ENCODE measurements at places on chromosomes 1 and 21.

DNA sequence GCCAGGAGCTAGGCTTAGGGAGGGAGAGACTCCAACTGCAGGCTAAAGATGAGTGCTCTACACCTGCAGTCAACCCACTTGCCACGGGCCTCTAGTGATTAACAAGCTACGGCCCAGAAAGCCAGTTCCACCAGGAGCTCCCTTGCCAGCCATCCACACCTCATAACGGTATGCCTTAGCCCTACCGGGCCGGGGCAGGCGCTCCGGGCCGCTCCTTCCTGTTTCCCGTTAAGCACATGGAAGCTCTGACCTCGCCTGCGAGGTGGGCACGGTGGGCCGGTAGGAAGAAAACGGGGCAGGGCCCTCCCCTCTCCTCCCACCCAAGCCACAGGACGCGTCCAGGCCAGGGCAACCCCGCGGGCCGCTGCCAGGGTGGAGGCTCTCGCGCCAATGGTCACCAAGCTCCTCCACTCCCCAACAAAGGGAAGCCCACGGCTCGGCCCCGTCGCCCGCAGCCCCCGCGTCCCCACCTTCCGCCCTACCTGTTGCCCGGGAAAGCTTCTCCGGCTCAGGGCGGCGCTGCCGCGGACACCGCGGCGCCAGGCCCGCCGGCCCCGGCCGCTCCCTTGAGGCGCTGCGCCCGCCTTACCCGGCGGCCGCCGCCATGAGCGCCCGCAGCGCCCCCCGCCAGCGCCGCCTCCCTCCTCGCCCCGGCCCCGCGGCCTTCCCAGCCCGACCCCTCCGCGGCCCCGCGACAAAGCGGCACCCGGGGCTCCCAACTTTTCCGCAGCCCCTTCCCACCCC is 627 bp downstream of the CERS2 start:
- no peak for DNase-seq

DNA sequence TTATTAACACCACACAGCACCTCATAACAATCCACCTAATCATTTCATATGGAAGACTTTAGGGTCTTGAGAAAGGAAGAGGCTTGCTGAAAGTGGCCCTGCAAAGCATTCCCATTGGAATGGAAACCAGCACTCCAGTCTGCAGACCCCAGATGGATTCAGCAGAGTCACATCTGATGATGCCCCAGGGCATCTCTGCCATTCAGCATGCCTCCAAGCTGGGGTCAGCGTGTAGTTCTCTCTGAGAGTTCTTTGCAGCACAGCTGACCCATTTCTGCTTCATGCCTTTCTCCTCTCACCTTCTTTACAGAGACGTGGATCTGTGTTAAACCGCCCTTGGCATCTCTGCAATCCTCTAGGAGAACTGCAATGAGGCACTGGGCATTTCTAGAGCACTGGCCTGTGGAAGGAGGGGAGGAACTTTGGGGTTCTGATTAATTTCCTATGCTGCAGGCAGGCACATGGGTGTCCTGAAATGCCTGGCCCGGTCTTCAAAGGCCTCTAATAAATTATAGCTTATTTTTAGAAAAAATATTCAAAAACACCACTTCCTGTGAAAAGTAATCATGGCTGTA is 2.6 kb upstream of the LUZP1 start:
- DNase-seq = no peak

DNA sequence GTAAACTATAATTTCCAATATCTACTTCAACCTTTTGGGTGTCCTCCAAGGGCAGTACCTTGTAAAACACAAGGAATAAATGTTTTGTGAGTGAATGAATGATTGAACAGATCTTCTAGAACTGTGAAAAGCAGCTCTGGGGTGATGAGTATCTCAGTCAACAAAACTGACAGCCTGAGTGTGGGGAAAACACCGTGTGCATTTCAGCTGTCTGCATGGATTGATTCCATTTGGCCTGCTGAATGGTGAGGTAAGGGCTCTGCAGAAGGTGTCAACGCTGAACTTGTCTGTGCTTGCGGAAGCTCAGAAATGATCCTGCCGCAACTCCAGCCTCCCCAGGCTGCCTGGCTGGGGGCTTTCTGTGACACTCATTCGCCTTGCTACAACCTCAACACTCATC is 7.4 kb upstream of the AGMAT start:
- no peak for DNase-seq

GRCh38 chr1:25208561-25209222 is 23.6 kb downstream of the SYF2 start:
- no peak for DNase-seq

DNA sequence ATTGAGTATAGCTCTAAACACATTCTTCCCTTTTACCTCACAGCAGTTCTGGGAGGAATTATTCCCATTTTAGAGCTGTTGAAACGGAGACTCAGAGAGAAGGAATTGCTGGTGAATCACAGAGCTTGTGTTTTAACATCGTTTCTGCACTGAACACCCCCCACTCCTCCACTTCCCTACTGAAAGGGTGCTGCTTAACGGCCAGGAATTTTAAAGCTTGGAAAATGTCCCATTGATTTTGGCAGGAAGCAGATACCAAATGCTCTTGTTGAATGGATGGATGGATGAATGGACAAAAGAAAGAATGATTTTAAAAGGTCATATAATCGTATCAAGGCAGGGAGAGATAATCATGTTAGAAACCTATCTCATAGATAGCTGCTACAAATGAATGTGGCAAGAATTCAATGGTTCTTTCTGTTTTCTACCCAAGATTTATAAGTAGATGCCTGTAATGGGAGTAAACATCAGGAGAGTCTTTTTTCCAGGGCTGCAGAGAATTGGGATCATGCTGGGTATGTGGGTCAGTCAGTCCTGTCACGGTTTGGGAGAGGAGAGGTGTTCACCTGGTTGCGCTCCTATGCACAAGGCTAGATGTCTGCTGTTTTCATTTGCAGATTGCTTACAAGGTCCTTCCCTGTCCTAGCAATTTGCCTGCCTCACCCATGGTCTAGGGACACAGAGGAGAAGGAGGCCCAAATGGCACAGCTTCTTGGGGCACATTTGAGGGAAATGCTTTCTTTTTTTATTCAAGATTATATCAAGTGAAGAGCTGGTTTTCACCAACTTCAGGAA is 19.0 kb downstream of the FAM163A start:
- DNase-seq = no peak
